Muscle of leg (tissue), 16 donors: ENCODE measurements at places on chromosomes 11 and 22. TPM values are rescaled to one million over a fixed set of nuclear protein-coding genes. Genes with fewer than 3 reads are reported as not detected.

The TMEM45B gene
- 0.60 TPM for polyA plus RNA-seq

The APLNR gene
- 113 TPM for polyA plus RNA-seq

- no peak for DNase-seq
These were observed 111.8 kb downstream of the MSANTD4 start for GRCh38 chr11:105910095-105910715.

- DNase-seq: peak; percentile 25
These were observed 152.0 kb upstream of the SYN3 start for GRCh38 chr22:33209930-33210784.

DNA sequence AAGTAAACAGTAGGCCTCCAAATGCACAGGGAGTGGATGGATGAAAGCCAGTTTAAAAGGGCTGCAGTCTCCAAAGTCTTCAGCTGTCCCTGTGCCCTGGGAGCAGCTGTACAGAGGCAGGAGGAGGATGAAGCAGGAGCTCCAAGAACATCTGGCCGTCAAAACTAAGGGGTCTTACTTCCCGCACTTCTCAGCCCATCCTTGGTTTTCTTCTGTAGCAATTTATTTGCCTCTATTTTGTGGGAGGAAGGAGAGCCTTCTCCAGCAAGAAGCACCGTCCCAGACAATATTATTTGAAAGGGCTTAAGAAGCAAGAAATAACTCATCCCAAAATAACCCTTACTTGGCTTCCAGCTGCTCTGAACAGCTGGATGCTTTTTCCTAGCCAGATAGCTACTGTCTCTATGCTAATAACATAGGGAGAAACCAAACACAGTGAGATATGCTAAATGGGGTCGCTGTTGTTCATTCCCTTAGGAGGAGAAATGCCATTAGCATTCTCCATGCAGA, 133.2 kb downstream of the SPATA19 start:
- peak; percentile 91 for DNase-seq

DNA sequence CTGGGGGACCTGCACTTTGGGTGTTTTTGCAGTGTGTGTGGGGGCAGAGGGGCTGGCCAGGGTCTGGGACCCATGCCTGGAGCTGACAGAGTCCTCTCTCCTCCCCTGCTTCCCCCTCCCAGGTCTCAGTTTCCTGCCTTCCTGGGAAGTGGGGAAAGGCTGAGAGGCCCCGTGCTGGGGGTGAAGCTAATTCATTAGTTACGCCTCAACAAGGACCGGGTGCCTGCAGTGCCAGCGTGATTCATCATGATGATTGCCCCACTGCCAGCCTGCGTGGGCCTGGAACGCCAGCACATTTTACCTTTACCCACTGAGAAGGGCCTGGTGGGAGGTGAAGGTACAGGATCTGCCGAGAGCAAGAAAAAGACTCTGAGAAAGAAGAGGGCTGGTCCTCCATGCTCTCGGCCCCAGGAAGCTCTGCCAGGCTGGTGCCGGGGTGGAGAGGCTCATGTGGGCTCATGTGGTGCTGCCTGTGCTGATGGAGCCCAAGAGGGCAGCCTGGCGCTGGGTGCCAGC, 2.9 kb upstream of the LRRC10B start:
- no peak for DNase-seq

DNA sequence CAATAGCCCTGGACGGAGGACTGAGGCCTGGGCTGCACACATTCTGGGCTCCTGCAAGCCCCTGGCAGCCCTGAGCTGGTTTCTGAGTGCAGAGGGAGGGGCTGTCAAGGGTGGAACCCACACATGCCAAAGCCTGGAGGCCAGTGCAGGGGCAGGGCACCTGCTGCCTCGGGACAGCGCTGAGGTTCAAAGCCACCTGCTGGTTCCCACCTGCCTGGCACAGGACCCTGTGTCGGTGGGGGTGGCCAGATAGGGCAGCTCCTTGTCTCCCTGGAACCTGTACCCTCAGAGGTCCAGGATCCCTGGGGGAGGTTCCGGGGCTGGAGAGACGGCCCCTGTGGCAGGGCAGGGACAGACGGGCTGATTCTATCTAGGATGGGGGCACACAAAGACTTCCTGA, 40.8 kb downstream of the RTN4R start:
- no peak for DNase-seq

- no peak for DNase-seq
These were observed 33.3 kb downstream of the TEAD1 start for GRCh38 chr11:12707500-12707880.

- DNase-seq: no peak
These were observed 58.9 kb upstream of the ALX4 start for GRCh38 chr11:44368886-44369285.

GRCh38 chr11:35944503-35945136, 758 bp downstream of the LDLRAD3 start:
- DNase-seq: peak; percentile 80
